Liver (tissue), 10 donors: ENCODE measurements at places on chromosomes 6 and 20.

DNA sequence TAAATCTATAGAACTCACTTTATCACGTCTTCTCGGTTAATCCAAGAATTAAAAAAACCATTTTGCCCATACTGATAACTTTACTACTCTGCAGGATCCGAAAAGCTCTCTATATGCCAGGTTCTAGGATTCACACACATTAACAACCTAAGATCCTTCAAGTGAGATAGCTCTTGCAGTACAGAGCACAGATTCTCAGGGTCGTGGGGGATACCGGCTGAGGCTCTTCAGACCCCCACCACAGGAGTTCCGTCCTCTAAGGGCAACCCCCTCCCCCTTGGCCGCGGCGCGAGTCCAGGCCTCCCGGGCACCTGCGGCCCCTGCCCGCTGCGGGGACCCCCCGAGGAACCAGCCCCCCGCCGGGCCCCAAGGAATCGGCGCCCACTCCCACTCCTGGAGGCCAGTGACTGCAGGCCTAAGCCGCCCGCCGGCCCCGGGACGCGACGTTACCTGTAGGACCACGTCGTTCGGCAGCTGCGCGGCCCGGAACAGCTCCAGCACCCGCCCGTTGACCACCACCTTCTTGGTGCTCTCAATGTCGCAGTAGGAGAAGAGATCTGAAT, 892 bp downstream of the REPS1 start:
- peak; percentile 38 for DNase-seq

- DNase-seq, result no peak
These were observed 18.2 kb upstream of the ZNF391 start for GRCh38 chr6:27370391-27370790.

GRCh38 chr6:149157126-149157525, 160.4 kb upstream of the TAB2 start:
- DNase-seq, result no peak

DNA sequence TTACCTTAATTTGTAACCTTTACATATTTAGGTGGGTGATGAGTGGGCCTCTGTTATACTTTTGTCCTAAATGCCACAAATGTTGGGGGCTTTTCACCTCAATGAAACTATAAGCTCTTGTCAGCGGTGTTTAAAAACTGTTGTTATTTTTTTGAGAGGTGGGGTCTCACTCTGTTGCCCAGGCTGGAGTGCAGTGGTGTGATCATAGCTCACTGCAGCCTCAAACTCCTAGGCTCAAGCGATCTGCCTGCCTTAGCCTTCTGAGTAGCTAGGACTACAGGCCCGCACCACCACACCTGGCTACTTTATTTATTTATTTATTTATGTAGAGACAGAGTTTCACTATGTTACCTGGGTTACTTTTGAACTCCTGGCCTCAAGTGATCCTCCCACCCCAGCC, 66.7 kb downstream of the ZDHHC14 start:
- DNase-seq, result no peak

- DNase-seq, result no peak
These were observed 302.6 kb downstream of the GMDS start for GRCh38 chr6:1942834-1943233.

GRCh38 chr6:67129780-67130179, 1422.8 kb upstream of the EYS start:
- DNase-seq, result no peak

- no peak for DNase-seq
These were observed 1.5 kb downstream of the ZNFX1 start for GRCh38 chr20:49276161-49276960.

DNA sequence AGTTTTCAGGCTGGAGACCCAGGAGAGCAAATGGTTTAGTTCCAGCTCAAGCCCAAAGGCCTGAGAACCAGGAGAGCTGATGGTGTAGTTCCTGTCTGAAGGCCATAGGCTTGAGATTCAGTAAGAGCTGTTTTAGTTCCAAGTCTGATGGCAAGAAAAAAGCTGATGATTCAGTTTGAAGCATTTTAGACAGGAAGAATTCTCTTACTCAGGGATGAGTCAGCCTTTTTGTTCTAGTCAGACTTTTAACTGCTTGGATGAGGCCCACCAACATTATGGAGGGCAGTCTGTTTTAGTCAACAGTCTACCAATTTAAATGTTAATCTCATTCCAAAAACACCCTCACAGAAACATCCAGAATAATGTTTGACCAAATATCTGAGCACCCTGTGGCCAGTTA, 2.5 kb downstream of the ZSCAN26 start:
- DNase-seq, result no peak

GRCh38 chr6:129138739-129139405, 255.9 kb downstream of the LAMA2 start:
- no peak for DNase-seq
